ENCODE measurements at places on chromosomes 4 and X. TPM values are rescaled to one million over a fixed set of nuclear protein-coding genes. Genes with fewer than 3 reads are reported as not detected.

Gene FOXR2
- total RNA-seq: not detected

Gene FGFBP2
- 5.6 TPM for total RNA-seq

Gene GCNA
- total RNA-seq: 4.7 TPM

Gene CENPVL1
- not detected for total RNA-seq

Gene PPEF1
- not detected for total RNA-seq

Gene GPRASP2
- total RNA-seq: 0.35 TPM

Gene ATP8A1
- total RNA-seq: 21.1 TPM

Gene BEX3
- total RNA-seq: 5.4 TPM

Gene CCDC158
- total RNA-seq: not detected

Gene IL3RA
- total RNA-seq: 6.4 TPM

Gene CITED1
- not detected for total RNA-seq

Gene TLR2
- total RNA-seq: 0.97 TPM

Gene CPLX1
- 0.42 TPM for total RNA-seq

Gene SOX3
- not detected for total RNA-seq

Gene H2AZ1
- 554 TPM for total RNA-seq

DNA sequence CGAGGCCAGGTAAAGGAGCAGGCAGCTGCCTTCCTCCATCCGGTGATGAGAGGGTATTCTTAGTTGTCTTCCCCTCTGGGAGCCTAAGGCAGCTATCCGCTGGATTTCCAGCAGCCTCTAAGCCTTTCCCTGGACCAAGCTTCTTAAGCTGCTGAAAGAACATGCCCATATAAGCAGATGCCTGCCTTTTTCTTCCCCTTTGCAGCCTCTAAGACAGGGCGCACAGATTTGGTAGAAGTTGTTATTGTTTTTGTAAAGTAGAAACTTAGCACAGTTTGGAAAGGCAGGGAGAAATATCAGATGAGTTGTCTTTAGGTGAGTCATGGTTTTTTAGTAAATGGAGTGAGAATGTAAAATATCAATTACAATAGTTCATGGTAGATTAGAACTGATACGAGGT, 210.8 kb downstream of the ARHGAP10 start:
- no peaks in the 10 kb centered on the region for H3K27me3 ChIP-seq
- peaks cover 29% of the 10 kb centered on the region for H3K4me1 ChIP-seq
- peak overlapping the region; percentile 71 for H3K27ac ChIP-seq
- DNase-seq: no peak

GRCh38 chr4:166315721-166316467, 442.9 kb downstream of the TLL1 start:
- no peaks in the 10 kb centered on the region for H3K27me3 ChIP-seq
- H3K27ac ChIP-seq: no peak overlapping the region
- H3K4me1 ChIP-seq: no peaks in the 10 kb centered on the region
- H3K4me3 ChIP-seq: no peak overlapping the region
- no peaks in the 10 kb centered on the region for H3K36me3 ChIP-seq

DNA sequence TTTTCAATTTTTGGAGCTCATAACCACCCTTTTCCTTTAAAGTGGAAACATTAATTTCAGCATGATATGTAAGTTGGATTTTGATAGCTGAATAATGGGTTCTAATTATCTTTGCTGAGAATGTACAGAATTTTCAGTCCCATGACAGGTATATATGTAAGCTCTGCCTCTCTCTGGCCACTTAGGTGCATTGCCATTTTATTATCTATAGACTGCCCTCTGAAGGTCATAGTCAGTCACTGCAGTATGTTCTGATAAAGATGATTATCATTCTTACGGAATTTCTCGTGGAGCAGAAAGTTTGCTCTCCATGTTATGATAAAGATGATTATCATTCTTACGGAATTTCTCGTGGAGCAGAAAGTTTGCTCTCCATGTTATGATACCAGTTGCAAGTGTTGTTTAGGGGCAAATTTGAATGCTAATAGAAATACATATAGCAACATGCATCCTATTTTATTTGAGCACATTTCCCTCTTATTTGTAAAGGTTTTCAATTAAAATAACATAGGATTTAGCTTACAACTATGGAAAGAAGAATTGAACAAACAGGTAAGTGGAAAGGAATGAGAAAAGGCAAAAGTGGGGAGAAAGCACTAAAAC, 10.4 kb downstream of the AFP start:
- H3K4me3 ChIP-seq: no peak overlapping the region
- H3K4me1 ChIP-seq: no peaks in the 10 kb centered on the region
- H3K27ac ChIP-seq: no peak overlapping the region
- no peaks in the 10 kb centered on the region for H3K36me3 ChIP-seq

DNA sequence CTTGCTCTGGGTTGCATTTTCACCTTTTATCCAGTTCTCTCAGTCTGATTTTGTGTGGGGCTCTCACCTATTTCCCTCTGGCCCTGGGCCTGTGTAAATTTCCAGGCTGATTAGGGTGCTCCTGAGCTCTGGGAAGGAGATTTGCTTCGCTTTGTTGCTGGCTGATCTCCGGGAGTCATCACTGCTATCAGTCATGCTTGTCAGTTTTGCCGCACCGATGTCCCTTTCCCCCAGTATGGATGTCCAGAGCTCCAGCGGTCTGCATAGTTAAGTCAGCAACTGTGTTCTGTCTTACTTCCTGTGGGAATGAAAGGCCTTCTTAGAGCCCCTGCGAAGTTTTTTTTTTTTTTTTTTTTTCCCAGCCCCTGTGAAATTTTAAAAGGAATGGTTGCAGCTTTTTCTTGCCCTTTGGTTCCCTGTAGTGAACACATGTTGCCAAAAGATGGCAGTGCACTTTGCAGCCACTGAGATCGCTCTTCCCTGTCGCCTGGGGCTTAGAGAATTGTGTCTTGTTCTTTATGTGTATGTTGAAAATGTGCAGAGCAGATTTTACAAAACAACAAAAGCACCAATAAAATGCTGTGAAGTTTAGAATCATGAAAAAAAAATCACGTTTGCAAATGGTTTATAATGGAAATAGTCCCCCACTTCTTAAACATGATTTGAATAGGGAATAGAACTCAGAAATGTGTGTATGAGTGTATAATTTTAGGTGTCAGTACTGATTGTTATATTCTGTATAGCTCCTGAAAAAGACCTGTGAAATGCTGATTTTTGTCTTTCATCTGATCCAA, 109.1 kb upstream of the SLC4A4 start:
- no peak overlapping the region for H3K4me3 ChIP-seq
- no peaks in the 10 kb centered on the region for H3K4me1 ChIP-seq
- DNase-seq: no peak
- H3K36me3 ChIP-seq: no peaks in the 10 kb centered on the region

DNA sequence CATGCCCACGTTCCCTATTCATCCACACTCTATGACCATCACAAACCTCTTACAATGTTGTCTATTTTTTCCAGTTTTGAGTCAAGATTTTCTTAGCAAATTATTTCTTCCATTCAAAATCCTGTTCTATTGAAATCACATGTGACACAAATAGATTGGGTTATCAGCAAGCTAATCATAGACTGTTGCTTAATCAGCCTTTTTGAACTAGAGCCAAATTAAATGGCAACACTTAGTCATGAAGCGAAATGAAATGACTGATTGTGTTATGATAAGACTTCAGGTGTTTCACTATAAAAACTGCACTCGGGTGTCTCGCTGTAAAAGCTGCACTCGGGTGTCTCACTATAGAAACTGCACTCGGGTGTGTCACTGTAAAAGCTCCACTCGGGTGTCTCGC, 890.0 kb upstream of the FRG1 start:
- H3K4me1 ChIP-seq: no peaks in the 10 kb centered on the region
- no peaks in the 10 kb centered on the region for H3K27me3 ChIP-seq
- no peak overlapping the region for H3K4me3 ChIP-seq
- H3K27ac ChIP-seq: no peak overlapping the region
- no peak for DNase-seq

GRCh38 chrX:101429934-101430333, 21.9 kb downstream of the HNRNPH2 start:
- no peak overlapping the region for H3K4me3 ChIP-seq
- H3K27ac ChIP-seq: no peak overlapping the region
- no peak for DNase-seq
- peaks cover 14% of the 10 kb centered on the region for H3K4me1 ChIP-seq
- no peaks in the 10 kb centered on the region for H3K36me3 ChIP-seq

- no peak for DNase-seq
- peaks cover 9% of the 10 kb centered on the region for H3K27me3 ChIP-seq
- no peak overlapping the region for H3K27ac ChIP-seq
These were observed 10.2 kb downstream of the VEGFD start for GRCh38 chrX:15373976-15374375.

- peak overlapping the region; percentile 86 for H3K4me3 ChIP-seq
- no peak for DNase-seq
- peaks cover 44% of the 10 kb centered on the region for H3K27me3 ChIP-seq
- H3K4me1 ChIP-seq: peaks cover 23% of the 10 kb centered on the region
These were observed 1.1 kb upstream of the LCORL start for GRCh38 chr4:18022572-18023050.

GRCh38 chrX:31237189-31237588, 165.3 kb upstream of the FTHL17 start:
- no peaks in the 10 kb centered on the region for H3K36me3 ChIP-seq
- H3K4me3 ChIP-seq: no peak overlapping the region
- no peak for DNase-seq
- H3K4me1 ChIP-seq: no peaks in the 10 kb centered on the region
- H3K27me3 ChIP-seq: peaks cover 1% of the 10 kb centered on the region

- no peaks in the 10 kb centered on the region for H3K4me1 ChIP-seq
- H3K4me3 ChIP-seq: no peak within 1 kb of the TSS
- H3K36me3 ChIP-seq: no peaks in the 10 kb centered on the region
- no peak within 1 kb of the TSS for H3K27ac ChIP-seq
- H3K27me3 ChIP-seq: peaks cover 45% of the 10 kb centered on the region
These were observed at the start of gene GASK1B for GRCh38 chr4:158172261-158173258. GASK1B (minus strand) TSS chr4:158173025; CDS start chr4:158171375, 1,650 bp downstream.

DNA sequence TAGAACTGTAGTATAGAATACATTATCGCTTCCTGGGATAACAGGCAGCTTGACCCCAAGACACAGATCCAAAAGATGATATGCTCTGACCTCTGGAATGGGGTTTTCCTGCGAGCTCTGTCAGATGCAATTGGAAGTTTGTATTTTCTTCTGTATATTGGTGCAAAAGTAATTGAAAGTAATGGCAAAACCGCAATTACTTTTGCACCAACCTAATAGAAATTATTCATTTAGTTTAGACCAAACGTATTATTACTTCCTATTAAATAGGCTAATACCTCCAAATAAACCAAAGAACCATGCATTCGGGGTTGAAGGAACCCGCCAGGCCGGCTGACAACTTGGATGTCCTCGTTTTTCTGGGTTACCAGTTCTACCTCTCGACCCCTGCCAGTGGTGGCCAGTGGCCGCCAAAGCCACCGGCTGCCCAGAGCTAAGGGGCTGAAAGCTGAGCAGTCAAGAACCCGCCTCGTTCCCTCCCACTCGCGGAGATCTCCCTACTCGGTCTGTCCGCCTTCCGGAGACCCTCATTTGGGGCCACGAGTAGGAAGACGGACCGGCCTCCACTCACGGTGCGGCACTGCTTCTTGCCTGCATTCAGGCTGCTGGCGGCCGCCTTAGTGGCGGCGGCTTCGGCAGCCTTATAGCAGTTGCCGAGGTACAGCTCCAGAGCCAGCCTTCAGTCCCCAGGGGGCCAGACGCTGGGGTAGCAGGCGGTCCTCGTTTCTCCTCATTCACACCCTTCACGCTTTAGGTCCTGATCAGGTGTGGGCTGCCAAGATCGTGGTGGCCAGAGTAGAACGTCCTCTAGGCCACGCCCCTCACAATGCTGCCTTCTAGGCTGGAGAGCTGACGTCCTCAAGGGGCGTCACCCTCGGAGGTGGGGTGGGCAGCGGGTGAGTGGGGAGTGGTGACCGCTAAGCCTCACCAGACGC, 121.9 kb downstream of the RBMX2 start:
- H3K4me1 ChIP-seq: no peaks in the 10 kb centered on the region
- peaks cover 2% of the 10 kb centered on the region for H3K27me3 ChIP-seq

GRCh38 chr4:157957905-157958304, 214.9 kb downstream of the GASK1B start:
- H3K27me3 ChIP-seq: no peaks in the 10 kb centered on the region
- H3K4me3 ChIP-seq: no peak overlapping the region
- no peaks in the 10 kb centered on the region for H3K4me1 ChIP-seq
- H3K27ac ChIP-seq: no peak overlapping the region
- no peak for DNase-seq

GRCh38 chr4:55866290-55866907, 13.0 kb downstream of the EXOC1 start:
- H3K4me3 ChIP-seq: no peak overlapping the region
- DNase-seq: no peak
- peak overlapping the region; percentile 50 for H3K27ac ChIP-seq
- peaks cover 22% of the 10 kb centered on the region for H3K4me1 ChIP-seq

GRCh38 chrX:123590842-123591486, 141.9 kb downstream of the THOC2 start:
- no peaks in the 10 kb centered on the region for H3K36me3 ChIP-seq
- H3K4me3 ChIP-seq: no peak overlapping the region
- H3K27me3 ChIP-seq: peaks cover 1% of the 10 kb centered on the region
- peaks cover 12% of the 10 kb centered on the region for H3K4me1 ChIP-seq

DNA sequence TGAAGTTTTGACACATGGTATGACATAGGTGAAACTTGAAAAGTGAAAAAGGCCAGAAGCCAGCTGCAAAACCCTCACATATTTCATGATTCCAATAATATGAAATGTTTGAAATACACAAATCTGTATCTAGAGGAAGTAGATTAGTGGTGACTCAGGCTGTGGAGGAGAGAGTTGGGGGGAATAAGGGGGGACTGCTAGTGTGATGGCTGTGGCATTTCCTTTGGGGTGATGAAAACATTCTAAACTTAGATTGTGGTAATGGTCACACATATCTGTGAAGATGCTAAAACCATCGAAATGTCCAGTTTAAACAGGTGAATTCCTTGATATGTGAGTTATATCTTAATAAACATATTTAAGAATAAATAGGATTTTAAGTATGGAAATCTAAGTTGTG, 343.5 kb upstream of the SFRP2 start:
- no peak for DNase-seq
- H3K4me1 ChIP-seq: no peaks in the 10 kb centered on the region
- no peaks in the 10 kb centered on the region for H3K36me3 ChIP-seq
- H3K27ac ChIP-seq: no peak overlapping the region
- no peak overlapping the region for H3K4me3 ChIP-seq

DNA sequence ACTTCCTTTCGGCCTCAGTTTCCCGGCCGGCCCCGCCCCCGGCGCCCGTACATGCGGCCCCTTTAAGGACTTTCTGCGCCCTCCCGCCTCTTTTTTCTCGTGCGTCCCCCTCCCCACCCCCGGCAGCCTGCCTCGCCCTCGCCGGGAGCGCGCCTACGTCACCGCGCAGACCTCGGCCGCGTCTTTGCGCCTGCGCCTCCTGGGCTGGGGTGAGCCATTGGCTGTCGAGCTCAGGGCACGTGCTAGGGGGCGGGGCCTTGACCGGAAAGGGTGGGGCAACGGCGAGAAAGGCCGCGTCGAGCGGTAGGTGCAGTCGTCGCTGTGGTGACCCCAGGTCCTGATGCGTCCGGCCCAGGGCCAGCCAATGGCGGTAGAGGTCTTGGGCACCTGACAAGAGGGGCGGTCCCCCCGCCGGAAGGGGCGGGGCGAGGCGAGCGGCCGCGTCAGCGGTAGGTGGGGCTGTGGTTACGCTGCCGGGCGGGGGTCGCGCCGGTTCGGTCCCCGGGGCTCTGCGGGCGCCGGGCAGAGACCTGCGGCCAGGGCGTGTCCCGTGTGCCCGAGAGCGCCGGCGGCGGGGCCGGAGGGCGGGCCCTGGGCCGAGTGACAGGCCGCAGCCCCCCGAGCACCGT, at the start of gene UVSSA:
TSS of gene UVSSA (plus strand) at position 428 of the 629 bp plus-strand sequence. CDS start 884 bp downstream, outside the sequence.
- peak; percentile 100 for DNase-seq
- H3K36me3 ChIP-seq: peaks cover 17% of the 10 kb centered on the region
- peaks cover 45% of the 10 kb centered on the region for H3K4me1 ChIP-seq
- peak within 1 kb of the TSS; percentile 98 for H3K27ac ChIP-seq

- no peaks in the 10 kb centered on the region for H3K4me1 ChIP-seq
- H3K27ac ChIP-seq: no peak overlapping the region
- no peaks in the 10 kb centered on the region for H3K27me3 ChIP-seq
- no peak overlapping the region for H3K4me3 ChIP-seq
- DNase-seq: no peak
These were observed 1364.4 kb downstream of the STIM2 start for GRCh38 chr4:28225050-28225449.
